ENCODE measurements at places on chromosomes 5 and 9. TPM values are rescaled to one million over a fixed set of nuclear protein-coding genes. Genes with fewer than 3 reads are reported as not detected.

DNA sequence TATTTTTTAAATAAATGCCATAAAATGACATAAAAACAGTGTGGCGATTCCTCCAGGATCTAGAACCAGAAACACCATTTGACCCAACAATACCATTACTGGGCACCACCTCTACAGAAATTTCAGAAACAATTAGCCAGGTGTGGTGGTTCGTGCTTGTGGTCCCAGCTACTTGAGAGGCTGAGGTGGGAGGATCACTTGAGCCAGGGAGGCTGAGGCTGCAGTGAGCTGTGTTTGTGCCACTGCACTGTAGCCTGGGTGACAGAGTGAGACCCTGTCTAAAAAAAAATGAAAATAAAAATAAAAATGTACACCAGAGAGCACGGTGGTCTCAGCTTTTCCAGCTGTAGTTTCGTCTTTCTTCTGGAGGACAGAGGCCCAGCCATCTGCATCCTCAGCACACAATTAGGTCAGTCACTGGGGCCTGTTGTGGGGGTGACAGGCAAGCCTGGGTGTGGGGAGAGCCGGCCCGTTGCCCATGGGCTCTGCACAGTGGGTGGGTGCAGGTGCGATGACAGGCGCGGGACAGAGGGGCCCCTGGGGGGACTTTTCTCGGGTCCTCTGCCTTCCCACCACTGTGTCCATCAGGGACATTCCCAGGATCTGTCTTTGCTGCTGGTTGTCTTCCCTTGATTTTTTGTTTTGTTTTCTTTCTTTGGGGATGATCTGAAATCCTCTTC lies 9.8 kb downstream of the COL5A1 start:
- no peak for DNase-seq

DNA sequence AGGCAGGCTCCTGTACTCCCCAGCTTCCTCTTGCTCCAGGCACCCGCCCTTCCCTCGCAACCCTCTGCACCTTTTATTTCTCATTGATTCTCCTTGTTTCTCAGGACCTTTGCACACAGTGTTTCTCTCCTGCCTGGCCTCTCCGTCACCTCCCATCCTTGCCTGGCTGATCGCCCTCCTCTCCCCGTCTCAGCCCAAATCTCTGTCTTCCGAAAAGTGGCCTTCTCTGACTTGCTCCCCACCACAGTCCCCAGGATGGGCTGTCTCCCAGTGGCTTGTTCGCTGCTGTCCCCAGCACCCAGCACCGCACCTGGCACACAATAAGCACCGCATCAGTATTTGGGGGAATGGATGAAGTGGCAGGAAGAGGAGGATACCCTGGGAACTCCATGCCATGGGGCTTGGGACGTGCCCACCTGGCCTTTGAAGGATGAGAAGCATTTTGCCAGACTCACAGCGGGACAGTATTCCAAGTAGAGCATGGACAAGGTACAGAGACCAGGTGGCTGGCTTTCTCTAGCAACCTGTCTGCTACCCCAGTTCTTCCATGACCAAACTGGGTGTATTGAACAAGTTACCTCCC lies 62.5 kb downstream of the LMX1B start:
- no peak for DNase-seq

- DNase-seq, result no peak
Observed at GRCh38 chr5:140989254-140990020, 23.2 kb downstream of the PCDHAC2 start.

DNA sequence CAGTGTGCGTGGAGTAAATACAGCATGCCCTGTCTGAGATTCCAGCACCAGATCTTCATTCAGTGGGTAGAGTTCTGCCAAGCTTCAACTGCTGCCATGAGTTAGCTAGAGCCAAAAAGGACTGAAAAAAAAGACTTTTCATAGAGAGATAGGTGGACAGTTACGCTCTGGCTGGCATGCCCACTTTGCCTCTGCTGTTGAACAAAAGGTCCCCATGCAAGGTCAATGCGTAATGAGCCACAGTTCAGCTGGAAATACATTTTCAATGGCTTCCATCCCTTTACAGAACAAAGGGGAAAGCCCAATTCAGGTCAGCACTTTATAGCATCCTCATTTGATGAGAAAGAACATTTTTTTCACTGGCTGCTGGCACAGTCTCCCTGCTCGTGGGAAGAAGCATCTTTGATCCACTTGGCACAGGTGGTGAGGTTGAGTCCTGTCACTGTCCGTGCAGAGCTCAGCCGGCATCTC lies 86.9 kb upstream of the ERCC6L2 start:
- no peak for DNase-seq

DNA sequence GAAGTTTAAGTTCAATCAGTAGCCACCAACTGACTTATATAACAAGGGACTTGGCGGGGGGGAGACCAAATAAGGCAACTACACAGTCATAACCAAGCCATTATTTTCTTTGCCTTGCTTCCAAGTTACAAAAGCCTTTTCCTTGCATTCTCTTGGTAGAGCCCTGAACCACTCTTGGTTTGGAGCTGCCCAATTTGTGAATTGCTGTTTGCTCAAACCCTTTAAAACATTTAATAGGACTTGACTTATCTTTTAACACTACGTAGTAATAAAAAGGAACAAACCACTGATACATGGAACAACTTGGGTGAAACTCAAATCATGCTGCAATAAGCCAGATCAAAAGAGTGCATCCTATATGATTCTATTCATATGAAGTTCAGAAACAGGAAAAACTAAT lies 31.7 kb upstream of the MSH3 start:
- DNase-seq, result no peak

DNA sequence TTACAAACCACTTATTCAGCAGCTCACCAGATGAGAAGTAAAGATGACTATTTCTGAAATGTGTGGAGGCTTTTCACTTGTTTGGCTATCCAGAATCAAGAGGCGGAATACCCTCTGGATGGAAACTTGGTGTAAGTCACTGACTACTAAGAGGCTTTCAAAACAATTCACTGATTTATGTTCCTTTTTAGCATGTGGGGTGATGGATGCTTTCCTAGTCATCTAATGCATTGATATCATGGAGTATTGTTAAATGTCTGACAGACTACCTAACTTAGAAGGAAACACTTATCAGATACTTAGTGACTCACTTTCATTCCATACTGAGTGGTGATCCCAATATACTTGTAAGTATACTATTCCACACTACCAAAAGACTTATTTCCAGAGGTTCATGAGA lies 141.4 kb downstream of the PLK2 start:
- no peak for DNase-seq

DNA sequence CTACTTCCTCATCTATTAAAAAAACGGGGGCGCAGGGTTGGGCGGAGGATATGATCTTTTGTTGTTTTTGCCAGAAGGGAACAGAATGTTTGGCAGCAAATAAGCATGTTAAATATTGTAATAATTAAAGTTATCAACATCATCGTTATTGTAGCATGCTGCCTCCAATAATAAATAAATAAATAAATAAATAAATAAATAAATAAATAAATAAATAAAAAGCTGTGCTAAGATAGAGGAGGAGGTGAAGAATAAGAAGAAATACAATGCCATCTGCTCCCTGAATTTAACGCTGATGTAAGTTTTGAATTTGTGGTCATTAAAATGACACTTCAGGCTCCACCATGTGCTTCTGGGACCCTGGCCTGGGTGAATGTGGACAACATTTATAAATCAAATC lies 508.0 kb upstream of the TNC start:
- DNase-seq, result no peak

GRCh38 chr9:138114501-138115245 lies 237.1 kb downstream of the CACNA1B start:
- no peak for DNase-seq

DNA sequence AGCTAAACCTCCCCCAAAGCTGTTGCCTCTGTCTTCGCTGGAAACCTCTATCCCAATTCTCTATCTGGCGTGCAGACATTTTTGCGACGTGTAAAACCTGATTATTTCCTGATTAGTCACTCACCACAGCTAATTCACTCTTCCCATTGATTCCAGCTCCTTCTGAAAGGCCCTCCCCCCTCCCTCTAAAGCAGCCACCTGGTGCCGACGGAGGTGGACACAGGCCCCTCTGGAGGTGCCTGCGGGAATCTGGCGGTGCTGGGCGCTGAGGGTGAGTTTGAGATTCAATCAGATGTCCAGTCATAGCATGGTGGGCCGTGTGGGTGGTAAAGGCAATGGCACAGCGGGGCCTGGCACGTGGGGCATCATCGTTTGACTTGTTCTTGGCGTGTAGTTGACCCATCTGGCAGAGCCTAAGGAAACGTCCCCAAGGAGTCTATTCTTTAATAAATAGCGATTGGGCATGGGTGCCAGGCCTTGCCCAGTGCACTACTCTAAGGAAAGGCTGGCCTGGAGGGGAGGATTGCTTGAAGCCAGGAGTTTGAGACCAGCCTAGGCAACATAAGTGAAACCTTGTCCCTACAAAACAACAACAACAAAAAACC lies 271.1 kb upstream of the MVB12B start:
- DNase-seq, result no peak

- DNase-seq, result no peak
Observed at GRCh38 chr5:1883120-1883924, 597 bp upstream of the IRX4 start.

- no peak for DNase-seq
Observed at GRCh38 chr5:169591636-169592035, 8.1 kb downstream of the SPDL1 start.

DNA sequence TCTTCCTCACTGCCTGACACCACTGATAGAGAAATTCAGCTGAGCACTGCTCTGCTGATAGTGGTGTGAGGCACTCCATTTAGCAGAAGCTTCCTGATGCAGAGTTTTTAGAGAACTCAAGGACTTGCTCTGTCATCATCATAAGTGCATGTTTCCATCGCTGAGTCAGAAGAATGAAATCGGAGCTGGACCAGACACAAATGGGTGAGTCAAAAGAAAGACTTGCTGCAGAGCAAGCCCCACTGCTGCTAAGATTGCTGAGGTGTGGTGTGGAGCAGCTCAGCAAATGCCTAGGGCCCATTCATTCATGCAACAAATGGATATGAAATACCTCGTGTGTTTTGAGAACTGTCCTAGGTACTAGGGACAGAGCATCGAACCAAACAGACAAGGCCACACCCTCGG lies 410.2 kb upstream of the SLC30A5 start:
- no peak for DNase-seq

- DNase-seq, result peak; percentile 33
Observed at GRCh38 chr9:109498195-109499092, at the start of gene PTPN3. TSS of gene PTPN3 (minus strand) at chr9:109498307. CDS start at chr9:109463434, 34,873 bp downstream.

DNA sequence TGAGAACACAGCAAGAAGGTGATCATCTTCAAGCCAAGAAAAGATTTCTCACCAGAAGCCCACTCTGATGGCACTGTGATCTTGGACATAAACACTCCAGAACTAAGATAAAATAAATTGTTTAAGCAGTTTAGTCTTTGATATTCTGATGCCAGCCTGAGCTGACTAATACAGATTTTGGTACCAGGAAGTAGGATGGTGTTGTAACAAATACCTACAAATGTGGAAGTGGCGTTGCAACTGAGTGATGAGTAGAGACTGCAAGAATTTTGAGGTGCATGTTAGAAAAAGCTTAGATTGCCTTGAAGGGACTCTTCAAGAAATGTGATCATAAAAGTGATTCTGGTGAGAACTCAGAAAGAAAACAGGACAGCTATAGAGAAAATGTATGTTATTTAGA lies 592.4 kb upstream of the DAB2 start:
- DNase-seq, result no peak

GRCh38 chr5:161283296-161283695 lies 263.2 kb downstream of the GABRB2 start:
- no peak for DNase-seq

DNA sequence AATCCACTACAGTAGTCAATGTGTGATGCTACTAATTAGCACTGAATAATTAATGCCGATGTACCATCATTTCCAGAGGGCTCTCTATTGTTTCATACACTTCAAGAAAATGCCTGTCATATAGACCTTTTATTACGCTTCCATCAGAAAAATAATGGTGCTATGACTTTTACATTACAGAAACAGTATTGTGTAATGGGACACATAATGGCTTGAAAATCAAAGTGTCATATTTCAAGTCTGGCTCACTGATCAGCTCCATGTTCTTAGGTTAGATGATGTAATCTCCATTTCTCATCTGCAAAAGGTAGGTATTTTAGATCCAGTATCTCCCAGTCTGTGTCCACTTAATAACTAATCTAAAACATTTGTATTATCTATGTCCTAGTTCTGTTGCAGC lies 990.6 kb upstream of the TYRP1 start:
- no peak for DNase-seq

DNA sequence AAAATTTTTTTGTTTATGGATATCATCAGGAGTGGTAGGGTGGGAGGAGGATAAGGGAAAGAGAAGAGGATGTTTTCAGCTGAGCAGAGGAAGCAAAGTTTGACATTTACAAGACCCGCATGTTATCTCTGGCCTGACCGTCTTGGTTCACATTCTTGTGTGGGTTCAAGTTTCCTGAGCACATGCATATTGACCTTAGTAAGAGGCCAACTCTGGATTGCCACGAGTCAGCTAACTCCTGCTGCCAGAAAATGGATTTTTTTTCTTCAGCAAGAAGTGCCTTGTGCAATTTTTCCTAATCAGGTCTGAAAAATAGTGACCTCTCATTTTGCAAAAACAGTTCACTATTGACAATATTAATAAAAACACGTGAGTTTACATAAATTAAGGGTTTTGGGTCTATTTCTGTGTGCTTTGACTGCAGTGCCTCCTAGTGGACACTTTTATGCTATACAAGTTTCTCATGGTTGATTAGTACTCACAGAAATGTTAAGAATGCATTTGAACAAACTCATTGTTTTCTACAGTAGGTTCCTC lies 27.1 kb upstream of the BASP1 start:
- no peak for DNase-seq

DNA sequence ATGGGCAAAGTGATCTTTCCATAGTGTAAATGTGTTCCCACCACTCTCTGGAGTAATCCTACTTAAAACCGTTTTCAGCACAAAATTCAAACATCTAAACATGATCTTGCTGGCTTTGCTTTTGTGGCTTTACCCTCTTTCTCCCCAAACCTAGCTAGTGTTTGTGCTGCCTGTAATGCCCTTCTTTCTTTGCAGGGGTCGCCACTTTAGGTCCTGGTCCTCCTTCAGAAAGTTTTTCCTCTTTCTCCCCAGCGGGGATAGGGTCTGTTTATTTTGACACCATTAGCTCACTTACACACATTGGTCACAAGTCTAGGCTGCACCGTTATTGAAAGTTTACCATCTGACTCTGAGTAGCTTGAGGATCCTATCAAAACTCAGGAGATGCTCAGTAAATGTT lies 736 bp upstream of the HSD17B4 start:
- DNase-seq, result peak; percentile 13

GRCh38 chr9:134323741-134324358 lies 2.4 kb upstream of the RXRA start:
- peak; percentile 52 for DNase-seq

The KLHL9 gene
- 25.5 TPM for total RNA-seq

The CSF2 gene
- total RNA-seq, result not detected

The FRRS1L gene
- 0.02 TPM for total RNA-seq

The ADGRD2 gene
- not detected for total RNA-seq

The ZNF79 gene
- 12.1 TPM for total RNA-seq

The VCAN gene
- 157 TPM for total RNA-seq

The PDCD1LG2 gene
- total RNA-seq, result 0.59 TPM

The C9orf152 gene
- not detected for total RNA-seq

The OMD gene
- total RNA-seq, result 0.08 TPM

The ST6GALNAC6 gene
- 61.5 TPM for total RNA-seq

The NIM1K gene
- 0.04 TPM for total RNA-seq

The NTNG2 gene
- total RNA-seq, result 0.26 TPM

The GRIA1 gene
- not detected for total RNA-seq

Measured in SJCRH30 (cell line).